ENCODE measurements at places on chromosomes 1 and 21.

DNA sequence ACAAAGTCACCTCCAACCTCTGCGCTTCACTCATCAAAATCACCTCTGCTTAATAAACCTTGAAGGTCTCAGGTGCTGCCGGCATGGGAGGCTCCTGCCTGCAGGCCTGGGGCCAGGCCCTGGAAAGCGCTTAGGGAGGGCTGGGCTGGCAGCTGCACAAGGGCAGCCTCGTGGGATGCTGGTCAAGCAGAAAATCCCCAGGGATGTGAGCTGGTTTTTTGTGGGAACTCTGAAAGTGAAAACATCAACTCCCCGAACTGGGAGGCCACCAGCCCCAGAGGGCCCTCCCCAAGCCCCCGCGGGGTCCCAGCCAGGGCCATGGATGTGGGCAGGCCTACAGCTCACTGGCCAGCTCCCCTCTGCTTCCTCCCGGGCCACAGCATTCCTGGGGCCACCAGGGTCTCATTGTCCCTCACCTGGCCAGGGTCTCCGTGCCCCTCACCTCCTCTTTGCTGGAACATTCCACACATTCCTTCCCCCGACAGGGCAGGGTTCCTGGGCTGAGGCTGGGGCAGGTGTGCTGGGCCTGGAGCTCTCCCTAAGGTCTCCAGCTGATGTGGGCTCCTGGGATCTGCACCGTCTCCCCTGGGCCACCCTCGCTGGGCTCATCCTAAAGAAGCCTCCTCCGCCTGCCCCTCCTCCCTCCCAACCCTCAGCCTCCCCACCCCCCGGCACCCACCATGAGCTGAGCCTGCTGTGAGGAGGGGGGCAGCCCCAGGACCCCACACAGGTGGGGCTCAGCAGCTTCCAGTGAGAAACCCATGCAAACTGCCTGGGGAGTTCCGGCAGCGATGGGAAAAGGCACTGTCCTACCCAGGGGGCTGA lies 36.0 kb upstream of the POFUT2 start:
- DNase-seq, result no peak

DNA sequence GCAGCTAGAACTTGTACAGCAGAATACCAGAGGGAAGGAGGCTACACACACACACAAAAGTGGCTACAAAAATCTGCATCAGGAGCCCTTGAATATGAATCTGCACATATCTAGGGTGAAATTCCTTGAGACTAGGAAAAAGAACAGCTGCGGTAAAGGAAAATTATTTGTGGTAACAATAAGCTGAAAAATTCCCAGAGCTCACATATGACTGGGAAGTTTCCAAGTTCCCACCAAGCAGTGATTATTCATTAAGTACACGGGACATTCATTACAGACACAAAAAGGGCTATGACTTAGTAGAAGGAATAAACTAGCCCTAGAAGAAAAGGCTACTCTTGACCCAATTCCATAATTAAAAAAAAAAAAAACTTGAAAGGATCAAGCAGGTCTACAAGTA lies 149.5 kb upstream of the BACE2 start:
- DNase-seq, result no peak

- no peak for DNase-seq
Observed at GRCh38 chr1:200869753-200870391, 2.9 kb upstream of the GPR25 start.

DNA sequence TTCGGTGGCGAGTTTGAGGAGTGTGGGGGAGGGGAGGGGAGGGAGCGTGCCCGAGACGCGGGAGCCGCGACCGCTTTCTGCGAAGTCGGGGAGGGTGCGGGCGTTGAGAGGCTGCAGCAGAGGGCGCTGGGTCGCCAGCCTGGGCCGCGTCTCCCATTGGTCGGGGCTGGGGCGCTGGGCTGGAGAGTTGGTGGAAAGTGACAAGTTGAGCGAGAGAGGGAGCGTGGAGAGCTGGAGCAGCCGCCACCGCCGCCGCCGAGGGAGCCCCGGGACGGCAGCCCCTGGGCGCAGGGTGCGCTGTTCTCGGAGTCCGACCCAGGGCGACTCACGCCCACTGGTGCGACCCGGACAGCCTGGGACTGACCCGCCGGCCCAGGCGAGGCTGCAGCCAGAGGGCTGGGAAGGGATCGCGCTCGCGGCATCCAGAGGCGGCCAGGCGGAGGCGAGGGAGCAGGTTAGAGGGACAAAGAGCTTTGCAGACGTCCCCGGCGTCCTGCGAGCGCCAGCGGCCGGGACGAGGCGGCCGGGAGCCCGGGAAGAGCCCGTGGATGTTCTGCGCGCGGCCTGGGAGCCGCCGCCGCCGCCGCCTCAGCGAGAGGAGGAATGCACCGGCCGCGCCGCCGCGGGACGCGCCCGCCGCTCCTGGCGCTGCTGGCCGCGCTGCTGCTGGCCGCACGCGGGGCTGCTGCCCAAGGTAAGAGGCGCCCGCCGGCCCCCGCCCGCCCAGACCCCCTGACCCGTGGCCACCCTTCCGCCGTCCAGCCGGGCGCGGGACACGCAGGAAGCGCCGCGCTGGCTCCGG lies at the start of gene ROR1:
Gene ROR1 (plus strand): TSS at position 203 of the 802 bp plus-strand sequence.
- peak; percentile 26 for DNase-seq

DNA sequence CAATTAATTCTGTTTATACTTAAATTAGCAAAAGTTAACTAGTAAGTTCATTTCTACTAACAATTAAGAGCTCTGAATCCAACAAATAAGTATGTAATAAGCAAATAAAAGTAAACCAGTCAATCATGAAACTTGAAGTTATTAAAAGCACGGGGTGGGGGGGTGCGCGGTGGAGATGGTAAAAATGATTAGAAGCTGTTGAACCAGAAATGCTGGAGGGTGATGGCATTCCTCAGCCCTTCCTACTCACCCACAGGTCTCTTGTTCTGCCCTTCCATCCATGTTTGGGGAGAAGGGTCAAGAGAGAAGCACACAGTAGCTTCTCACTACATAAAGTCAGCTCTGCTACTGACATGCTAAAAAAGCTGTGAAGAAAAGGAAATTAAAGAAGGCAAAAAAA lies 63.5 kb downstream of the AKT3 start:
- DNase-seq, result no peak

- DNase-seq, result no peak
Observed at GRCh38 chr1:21344098-21344749, 54.0 kb upstream of the ECE1 start.

DNA sequence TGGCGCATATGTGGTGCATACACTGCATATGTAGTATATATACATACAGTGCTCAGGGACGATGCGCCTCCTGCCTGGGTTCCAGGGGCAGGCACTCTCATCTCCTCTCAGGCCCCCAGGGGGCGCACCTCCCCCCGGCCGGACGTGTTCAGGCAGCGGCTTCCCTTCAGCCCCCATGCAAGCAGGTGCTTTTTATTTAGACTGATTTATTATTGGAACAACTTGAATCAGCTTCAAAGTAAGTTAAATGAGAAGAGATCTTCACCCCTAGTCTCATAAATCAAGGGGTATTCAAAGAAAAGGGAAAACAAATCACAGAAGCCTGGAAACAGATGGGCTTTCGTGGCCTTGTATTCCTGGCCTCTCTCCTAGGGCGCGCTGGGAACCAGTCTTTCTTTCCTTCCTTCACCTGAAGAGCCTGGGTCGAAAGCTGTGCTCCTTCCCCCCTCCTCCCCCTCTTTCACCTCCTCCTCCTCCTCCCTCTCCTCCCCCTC lies 64.6 kb downstream of the UBIAD1 start:
- peak; percentile 65 for DNase-seq

- no peak for DNase-seq
Observed at GRCh38 chr1:21913258-21913657, 23.9 kb downstream of the HSPG2 start.

GRCh38 chr1:182426442-182427430 lies 23.2 kb upstream of the RGSL1 start:
- no peak for DNase-seq

DNA sequence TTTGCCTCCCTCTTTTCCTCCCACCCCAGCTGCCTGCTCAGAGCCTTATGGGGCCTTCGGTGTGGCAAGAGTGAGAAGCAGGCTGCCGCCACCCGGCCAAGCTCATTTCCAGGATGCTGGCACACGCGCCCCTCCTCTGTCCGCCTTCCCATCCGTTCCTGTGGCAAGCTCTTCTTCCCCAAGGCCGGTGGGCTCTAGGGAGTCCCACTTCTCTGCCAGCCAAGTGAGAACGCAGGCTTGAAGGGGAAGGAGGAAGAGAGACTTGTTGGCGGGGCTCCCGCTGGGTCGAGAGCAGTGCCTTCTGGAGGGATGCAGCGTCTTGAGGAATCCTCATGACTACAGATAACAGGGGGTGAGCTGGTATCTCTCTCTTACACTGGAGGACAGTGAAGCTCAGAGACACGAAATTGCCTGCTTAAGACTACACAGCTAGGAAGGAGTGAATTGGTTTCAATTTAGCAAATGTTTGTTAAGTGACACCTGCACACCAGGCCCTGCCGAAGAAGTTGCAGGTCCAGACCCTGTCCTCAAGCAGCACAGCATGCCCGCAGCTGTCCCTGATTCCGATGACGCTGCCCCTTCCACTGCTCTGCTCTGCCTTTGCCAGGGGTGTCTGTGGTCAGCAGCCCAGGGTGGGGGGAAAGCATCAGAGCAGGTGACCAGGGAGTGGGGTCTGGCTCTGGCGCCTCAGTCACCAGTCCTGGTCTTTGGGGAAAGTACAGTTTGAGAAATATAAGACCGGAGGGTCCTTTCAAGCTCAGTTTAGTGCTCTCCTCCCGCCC lies 40.1 kb upstream of the FOXO6 start:
- no peak for DNase-seq

GRCh38 chr21:41897047-41897669 lies 18.0 kb upstream of the PRDM15 start:
- DNase-seq, result no peak

GRCh38 chr1:35931446-35932157 lies 697 bp downstream of the AGO3 start:
- DNase-seq, result peak; percentile 2

DNA sequence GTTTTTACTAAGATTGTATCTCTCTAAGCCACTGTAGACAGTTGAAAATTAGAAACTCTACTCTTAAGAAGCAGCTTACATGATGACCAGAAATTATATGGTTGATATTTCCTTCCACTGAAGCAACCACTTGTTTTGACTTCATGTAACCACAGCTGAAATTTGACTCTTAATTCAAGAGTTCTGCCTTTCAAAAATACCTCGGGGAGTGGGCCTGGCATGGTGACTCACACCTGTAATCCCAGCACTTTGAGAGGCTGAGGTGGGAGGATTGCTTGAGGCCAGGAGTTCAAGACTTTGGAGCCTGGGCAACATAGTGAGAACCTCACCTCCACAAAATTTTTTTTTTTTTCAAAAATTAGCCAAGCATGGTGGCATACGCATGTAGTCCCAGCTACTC lies 4.3 kb downstream of the AMPD1 start:
- no peak for DNase-seq

DNA sequence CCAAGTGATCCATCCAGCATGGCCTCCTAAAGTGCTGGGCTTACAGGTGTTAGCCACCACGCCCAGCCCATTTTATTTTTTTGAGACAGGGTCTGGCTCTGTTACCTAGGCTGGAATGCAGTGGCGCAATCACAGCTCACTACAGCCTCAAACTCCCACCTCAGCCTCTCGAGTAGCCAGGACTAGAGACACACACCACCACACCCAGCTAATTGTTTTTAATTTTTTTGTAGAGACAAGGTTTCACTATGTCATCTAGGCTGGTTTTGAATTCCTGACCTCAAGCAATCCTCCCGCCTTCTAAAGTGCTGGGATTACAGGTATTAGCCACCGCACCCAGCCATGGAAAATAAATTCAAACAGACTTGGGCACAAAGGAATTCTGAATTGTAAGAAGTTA lies 31.9 kb downstream of the PUM1 start:
- DNase-seq, result no peak

GRCh38 chr1:77511440-77511840 lies 171.0 kb downstream of the ZZZ3 start:
- DNase-seq, result no peak

GRCh38 chr1:156833603-156834002 lies 17.0 kb upstream of the SH2D2A start:
- DNase-seq, result no peak

GRCh38 chr1:23936481-23937176 lies 23.0 kb upstream of the PNRC2 start:
- DNase-seq, result no peak

DNA sequence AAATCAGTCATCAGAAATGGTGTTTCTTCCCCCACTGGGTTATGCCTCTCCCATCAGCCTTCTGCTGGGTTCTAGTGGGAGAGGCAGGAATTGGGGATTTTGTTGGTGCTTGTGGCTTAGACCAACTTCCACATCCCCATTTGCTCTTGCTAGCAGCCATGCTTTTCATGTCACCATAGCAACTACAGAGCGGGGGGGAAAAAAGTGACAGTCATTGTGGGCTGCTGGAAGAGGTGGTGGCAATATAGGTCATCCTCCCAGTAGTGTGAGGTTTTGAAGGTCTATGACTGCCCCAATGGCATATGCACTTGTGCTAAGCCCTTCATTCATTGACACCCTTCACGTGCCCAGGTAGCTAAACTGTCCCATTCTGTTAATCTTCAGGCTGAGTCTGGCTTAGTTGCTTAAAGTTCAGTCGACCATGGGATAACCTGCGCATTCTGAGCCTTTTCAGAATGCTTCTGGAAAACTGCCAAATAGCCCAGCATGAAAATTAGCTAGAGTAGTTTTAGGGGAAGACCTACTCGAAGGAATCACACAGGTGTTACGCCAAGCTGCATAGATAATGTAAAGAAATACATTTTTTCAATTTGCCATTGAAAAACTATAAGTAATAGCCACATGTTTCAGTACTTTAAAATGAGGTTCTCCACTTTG lies 53.7 kb upstream of the ZNF326 start:
- no peak for DNase-seq

- no peak for DNase-seq
Observed at GRCh38 chr1:113088972-113089371, 16.0 kb downstream of the LRIG2 start.

GRCh38 chr1:63612971-63613370 lies 19.8 kb downstream of the PGM1 start:
- DNase-seq, result no peak

DNA sequence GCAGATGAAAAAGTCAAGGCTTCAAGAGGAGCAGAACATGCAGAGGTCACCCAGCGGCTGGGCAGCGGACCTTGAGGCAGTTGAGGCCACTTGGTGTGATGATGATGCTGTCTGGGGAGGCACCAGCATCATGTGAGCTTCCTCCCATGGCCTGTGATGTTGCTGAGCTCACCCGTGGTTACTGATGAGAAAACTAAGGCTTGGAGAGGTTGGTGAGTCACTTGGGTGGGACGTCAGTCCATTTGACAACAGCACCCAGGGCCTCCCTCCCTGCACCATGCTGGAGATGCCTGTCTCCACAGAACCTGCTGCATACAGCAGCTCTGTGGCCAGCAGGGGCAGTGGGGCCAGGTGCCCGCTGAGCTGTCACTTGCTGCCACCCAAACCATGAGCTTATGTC lies 146.8 kb downstream of the NPHP4 start:
- DNase-seq, result no peak
